DMS 273 treated with DMSO at 0.1 percent for 48 hours (cell line): ENCODE measurements at places on chromosomes 7 and 10.

DNA sequence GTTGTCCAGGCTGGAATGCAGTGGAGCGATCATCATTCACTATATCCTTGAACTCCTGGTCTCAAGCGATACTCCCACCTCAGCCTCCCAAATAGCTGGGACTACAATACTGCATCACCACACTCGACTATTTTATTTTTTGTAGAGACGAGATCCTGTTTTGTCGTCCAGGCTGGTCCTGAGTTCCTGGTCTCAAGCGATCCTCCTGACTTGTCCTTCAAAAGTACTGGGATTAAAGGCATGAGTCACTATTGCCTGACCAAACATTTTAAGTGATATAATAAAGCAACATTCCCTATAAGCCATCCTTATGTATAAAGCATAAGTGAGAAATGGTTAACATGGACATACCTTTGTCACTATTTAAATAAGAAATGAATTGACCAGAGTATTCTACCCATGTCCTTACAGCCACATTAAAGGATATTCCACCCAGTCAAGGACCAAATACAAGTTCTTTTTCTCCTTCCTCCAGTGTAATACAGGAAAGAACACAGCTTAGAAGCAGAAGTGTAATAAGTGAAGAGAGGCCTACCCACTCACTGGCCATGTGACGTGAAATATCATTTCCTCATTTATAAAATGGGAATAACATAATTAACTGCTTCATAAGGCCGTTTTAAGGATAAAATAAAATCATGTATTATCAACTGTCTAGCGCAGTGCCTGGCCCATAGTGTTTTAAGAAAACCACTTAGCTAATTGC is 82.0 kb downstream of the DOCK4 start:
- no peak for DNase-seq

- DNase-seq: no peak
Measured at GRCh38 chr7:74527842-74528241, 74.1 kb downstream of the GTF2IRD1 start.

DNA sequence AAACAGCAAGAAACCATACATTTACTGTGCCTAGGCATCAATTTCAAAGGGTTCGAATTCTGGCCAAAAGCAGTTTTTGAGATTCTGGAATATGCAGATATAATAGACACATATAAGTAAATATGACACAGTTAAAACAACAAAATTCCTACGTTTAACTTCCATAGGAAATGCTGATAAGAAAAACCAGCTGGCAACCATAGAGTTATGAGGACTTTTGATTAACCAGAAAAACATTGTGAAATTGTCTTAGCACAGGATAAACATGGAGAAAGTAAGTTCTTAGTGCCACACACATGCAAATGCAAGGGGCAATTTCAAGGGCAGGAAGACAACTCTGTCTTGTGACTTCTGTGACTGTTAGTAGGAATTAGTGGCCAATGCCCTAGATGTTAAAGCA is 702.1 kb downstream of the TNS3 start:
- DNase-seq: no peak

- no peak for DNase-seq
Measured at GRCh38 chr10:70930263-70931000, 42.1 kb upstream of the PCBD1 start.

DNA sequence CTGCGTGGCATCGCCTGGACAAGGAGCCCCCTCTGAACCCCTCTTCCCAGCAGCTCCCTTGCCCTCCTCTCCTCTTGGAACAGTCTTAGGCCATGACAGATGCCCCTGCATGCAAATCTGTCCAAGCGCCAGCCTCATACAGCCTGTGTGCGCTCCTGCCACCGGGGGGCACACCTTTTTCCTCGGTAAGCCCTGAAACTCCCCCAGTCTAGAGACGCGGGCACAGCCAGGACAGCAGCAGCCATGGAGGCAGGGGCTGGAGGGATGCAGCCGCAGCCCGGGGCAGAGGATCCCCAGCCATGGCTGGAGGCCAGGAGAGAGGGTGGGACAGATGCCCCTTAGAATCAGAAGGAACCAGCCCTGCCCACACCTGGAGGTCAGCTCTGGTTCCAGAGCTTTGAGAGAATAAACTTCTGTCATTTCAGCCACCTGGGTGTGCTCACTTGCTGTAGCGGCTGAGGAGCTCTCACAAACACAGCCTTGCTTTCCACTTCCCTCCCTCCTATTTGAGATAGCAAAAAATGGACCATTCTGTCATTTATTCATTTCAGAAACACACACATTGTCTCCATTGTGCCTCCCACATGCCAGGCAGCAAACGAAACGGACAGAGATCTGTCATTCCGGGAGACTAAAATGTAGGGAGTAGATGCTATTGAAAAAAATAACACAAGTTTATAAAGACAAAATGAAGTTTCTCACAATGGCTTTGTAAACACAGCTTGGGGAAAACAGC is 241.5 kb downstream of the WDR37 start:
- DNase-seq: no peak

DNA sequence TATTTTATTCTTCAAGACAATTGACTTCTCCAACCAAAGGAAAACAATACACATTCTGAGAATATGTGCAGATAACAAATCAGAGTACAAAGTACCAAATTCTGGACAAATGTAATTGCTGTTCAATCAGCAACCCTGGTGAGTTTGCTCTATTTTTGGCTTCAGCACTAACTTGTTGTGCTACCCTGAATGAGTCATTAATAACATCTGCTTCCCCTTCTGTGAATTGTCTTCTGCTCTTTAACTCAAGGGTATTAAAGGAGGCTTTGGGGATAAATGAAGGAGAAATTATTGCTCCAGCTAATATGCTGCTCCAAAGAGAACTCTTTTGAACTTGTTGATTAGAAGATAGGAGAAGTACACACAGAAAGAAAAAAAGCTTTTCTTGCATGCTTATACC is 459.3 kb downstream of the HTR7 start:
- DNase-seq: peak; percentile 59

DNA sequence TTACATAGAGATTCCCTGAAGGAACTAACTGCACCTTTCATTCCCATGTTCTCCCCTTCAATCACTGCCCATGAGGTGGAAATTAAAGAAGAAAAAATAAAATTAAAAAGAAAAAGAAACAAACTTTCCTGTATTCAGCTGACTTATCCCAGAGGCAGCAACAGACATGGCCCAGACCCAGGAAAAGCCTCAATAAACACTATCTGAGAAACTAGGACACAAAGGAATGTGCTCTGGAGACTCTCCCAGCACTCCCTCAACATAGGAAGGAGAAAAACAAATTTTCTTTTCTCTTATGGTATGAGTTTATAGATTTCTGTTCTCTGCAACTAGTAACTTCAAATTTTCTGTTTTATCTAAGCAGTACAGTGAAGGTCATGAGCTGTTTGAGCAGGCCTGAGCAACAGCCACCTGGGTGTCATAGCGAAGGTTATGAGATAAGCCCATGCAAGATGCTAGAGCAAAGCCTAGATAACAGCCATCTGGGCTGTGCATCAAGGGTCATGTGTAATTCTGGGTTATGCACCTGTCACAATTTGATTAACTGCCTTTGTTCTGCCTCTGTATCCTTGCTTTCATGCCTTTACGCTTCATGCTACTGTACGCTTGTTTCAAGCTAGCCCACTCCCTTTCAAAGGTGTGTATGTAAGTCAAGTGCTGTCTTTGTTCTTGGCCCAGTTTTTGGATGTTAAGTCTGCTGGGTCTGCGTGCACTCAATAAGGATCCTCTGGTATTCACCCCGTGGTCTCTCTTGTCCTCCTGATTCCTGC is 11.0 kb upstream of the OR6B1 start:
- no peak for DNase-seq

- peak; percentile 34 for DNase-seq
Measured at GRCh38 chr10:89086801-89087521, 96.4 kb downstream of the FAS start.

DNA sequence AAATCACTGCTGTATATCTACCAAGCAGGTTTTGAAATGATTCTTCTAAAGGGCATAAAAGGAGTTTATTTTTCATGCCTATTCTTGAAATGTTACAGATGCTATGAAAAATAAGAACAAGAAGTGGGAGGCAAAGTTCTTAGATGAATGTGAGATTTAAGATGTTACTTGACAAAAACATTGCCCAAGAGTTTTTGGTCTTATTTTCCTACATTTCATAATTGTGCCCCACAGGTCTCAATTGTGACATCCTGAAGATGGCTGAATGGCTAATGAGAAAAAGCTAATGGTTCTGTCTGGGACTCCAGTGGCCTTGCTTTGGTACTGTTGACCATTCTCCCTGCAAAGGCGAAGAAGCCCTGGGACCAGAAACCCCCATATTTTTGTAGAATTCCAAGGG is 43.0 kb upstream of the IFRD1 start:
- DNase-seq: no peak

GRCh38 chr10:101827919-101828600 is 9.8 kb upstream of the OGA start:
- DNase-seq: no peak

- peak; percentile 9 for DNase-seq
Measured at GRCh38 chr10:30671026-30671616, 41.6 kb upstream of the LYZL2 start.

GRCh38 chr10:56622335-56622973 is 261.4 kb upstream of the ZWINT start:
- no peak for DNase-seq

DNA sequence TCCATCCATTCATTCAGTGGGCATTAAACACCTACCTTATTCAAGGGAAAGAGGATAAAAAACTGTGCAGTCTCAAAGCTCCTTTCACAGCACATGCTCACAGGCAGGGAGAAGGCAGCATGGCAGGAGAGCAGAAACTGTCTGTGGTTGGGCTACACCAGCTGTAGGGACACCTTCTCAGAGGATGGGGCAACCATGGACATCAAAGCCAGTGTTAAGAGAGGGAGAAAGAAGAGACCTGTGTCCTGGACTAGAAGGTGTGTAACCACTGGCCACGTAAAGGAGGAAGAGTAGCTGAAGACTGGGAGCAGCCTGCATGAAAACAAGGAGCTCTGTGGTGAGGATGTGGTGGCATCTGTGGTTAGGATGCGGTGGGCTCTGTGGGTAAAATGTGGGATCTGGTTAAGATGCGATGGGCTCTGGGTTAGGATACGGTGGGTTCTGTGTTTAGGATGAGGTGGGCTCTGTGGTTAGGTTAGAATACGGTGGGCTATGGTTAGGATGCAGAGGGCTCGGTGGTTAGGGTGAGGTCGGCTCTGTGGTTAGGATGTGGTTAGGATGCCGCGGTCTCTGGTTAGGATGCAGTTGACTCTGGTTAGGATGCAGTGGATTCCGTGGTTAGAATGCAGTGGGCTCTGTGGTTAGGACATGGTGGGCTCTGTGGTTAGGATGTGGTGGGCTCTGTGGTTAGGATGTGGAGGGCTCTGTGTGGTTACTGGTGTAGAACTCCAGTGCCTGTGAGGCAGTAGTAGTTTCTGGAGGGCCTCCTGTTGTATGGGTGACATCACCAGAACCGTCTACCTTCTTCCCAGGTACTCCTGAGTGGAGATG is 197.6 kb downstream of the WDR37 start:
- DNase-seq: no peak

DNA sequence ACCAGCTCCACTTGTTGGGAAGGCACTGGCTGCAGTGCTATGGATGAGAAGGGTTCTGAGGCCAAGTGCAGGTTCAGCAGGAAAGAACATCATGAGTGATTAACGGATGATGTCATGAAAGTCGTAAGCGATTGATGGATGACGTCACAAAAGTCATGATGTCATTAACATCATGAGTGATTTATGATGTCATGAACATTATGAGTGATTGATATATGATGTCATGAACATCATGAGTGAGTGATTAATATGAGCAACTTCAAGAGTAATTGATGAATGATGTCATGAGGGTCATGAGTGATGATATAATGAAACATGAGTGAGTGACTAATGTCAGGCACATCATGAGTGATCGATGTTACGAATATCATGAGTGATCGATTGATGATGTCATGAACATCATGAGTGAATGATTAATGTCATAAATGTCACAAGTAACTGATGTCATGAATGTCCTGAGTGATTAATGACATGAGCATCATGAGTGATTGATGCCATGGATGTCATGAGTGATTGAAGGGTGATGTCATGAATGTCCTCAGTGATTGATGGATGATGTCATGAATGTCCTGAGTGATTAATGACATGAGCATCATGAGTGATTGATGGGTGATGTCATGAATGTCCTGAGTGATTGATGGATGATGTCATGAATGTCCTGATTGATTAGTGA is 185.6 kb downstream of the PAXIP1 start:
- DNase-seq: no peak

- DNase-seq: no peak
Measured at GRCh38 chr7:50554431-50555322, 10.5 kb downstream of the DDC start.

DNA sequence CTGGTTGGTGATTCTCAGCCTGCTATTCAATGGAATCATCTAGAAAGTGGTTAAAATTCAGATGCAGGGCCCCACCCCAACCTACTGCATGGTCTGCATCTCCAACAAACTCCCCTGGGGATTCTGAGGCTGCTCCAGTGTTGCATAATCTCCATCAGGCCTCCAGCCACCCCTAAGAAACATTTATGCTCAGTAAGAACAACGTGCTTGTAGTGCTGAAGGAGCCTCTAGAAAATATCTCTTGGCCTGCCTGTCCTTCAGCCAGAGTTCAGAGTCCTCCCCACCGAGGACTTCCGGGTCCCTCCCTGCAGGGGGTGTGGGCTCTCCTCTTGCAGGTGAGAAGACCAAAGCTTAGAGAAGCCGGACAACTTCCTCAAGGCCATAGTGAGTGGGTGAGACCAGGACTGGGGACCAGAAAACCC is 159.8 kb downstream of the SH3PXD2A start:
- no peak for DNase-seq

DNA sequence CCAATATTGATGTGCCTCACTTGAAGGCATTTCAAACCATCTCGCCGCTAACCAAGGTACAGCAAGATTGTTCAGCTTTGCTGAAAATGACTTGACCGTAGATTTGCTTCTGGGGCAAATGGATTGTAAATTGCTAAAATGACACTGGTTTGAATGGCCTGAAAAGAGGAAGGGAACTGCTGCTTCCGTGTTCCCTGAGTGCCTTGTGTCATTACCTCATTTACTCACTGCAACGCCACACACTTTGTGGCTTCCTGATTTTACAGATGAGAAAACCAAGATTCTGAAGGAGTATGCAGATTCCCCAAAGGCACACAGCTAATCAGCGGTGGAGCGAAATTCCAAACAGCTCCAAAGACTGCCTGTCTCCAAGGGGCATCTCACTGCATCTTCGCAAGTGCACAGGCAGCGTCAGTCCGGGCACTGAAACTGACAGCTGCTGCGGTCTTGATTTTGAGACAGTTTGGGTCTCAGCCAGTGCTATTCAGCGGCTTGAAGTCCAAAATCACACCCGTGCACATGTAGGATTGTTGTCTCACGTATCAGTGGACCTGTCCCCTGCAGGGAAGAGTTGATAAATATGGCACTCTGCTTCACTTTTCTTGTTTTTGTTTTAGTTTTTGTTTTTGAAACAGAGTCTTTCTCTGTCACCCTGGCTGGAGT is 290.9 kb downstream of the DPP6 start:
- DNase-seq: no peak

DNA sequence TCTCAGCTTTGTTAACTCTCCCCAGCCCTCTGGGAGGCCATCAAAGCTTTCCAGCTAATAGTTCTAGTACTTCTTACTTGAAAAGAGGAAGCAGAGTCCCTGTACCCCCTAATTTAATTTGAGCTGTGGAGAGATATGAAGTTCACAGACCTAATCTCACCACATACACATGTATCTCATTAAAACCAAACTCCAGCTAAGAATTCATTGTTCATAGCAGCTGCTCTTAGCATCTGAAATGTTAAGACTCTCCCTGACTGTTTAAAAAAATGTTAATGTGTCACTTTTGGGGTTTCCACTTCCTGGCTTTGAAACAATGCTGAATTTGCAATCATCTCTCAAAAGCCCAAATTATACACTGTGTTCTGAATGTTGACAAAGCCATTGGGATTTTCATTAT is 16.2 kb upstream of the MRC1 start:
- no peak for DNase-seq
